ENCODE measurements at places on chromosomes 2 and 18.
A peak's percentile ranks its signal among the peaks of the same experiment; 100 is the strongest.

DNA sequence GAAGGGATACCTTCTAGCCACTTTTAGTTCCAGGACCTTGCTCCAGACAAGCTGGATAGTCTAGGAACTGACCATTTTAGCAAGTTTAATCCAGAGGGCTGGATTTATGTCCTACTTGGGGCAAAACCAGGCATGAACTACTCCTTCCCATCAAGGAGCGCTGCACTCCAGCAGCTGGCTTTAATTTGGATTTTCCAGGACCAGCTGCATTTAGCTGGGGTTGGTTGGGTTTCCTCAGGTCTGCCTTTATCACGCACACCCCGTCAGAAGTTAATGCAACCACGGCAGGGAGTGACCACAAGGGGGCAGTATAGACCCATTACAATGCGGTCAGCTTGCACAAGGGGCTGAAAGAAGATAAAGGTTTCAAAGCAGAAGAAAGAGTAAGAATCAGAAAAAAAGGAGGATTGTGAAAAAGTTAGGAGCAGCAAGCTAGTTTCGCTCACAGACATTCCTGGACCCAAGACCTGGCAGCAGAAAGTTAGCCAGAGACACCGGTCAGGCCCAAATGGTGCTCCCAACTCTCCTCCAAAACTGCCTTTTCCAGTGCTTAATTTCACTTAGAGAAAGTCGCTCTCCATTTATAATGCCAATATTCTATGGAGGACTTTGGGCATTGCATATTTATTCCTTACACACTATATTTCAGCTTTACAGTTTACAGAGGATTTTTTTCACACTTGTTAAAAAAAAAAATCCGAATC, 40.1 kb downstream of the SLC4A1AP start:
- DNase-seq: peak; percentile 88

GRCh38 chr18:28063926-28064325, 113.0 kb downstream of the CDH2 start:
- DNase-seq: no peak

DNA sequence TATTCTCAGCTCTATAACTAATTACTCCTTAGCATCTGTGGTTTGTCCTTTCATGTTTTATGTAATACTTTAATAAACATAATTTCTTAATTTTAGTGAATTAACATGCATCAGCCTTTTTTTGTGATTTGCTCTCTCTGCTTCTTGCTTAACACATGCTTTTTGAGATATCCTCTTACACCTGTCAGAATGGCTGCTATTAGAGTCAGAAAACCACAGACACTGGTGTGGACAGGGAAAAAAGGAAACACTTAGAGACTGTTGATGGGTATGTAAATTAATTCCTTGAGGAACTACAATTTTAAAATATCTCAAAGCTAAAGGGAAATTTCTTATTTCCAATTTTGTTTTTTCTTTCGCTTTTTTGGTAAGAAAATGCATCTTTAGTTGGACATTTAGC, 549.0 kb downstream of the ZNF804A start:
- DNase-seq: no peak

GRCh38 chr2:224078656-224079055, 39.6 kb upstream of the SERPINE2 start:
- DNase-seq: no peak

DNA sequence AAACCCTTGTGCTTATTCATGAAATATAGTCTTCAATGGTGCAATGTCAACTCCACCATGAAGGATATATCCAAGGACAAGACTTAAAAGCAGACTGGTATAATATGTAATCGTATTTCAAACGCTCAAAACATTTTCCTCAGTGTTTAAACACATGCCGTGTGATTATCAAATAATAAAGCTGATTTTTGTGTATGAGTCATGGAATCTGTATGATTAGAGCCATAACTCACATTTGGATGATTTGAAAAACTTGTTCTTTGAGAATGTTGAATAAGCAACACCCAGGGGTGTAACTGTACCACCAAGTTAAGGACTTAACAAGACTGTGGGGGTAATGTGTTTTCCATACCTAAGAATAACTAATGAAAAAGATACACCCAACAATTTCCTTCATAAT, 215.3 kb downstream of the STK39 start:
- DNase-seq: no peak

DNA sequence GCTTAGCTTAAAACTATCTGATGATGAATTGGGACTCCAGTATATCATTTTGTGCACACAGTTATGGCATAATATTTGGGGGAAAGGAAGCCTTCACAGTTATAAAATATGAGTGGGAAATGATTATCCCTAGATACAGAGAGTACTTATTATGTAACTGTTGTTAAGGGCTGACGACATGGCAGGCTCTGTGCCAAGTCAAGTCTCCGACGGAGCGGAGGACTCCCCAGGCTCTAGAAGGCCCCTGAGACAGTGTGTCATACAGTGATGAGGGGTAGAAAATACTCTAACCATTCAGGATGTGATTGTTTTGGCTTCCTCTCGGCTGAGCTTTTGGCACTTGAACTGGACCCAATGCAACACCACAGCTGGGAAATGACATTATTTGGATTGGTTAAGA, 211.8 kb downstream of the SLC8A1 start:
- DNase-seq: no peak

GRCh38 chr2:105734762-105735538, 9.8 kb upstream of the NCK2 start:
- no peak for DNase-seq

- no peak for DNase-seq
Observed at GRCh38 chr2:97788986-97789644, 75.7 kb downstream of the ZAP70 start.

DNA sequence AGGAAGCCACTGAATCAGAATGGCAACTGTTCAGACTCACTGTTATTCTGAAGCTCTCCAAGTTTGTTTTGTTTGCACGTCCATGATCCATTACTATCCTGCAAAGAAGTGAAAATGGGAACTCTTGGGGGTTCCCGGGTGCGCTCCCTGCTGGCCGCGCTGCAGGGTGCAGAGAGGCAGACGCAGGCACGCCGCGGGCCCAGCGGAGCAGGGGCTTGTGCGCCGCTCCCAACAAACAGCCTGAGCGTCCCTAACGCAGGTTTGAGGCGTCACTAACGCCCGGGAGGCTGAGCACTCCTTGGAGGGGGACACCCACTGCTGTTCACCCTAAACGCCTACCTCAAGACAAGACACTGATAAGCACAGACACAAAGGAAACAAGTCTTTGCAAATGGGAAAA, 14.3 kb upstream of the PIEZO2 start:
- no peak for DNase-seq

- no peak for DNase-seq
Observed at GRCh38 chr2:203740871-203741281, 34.4 kb downstream of the CD28 start.

- no peak for DNase-seq
Observed at GRCh38 chr2:13686262-13686661, 946.3 kb upstream of the LRATD1 start.

DNA sequence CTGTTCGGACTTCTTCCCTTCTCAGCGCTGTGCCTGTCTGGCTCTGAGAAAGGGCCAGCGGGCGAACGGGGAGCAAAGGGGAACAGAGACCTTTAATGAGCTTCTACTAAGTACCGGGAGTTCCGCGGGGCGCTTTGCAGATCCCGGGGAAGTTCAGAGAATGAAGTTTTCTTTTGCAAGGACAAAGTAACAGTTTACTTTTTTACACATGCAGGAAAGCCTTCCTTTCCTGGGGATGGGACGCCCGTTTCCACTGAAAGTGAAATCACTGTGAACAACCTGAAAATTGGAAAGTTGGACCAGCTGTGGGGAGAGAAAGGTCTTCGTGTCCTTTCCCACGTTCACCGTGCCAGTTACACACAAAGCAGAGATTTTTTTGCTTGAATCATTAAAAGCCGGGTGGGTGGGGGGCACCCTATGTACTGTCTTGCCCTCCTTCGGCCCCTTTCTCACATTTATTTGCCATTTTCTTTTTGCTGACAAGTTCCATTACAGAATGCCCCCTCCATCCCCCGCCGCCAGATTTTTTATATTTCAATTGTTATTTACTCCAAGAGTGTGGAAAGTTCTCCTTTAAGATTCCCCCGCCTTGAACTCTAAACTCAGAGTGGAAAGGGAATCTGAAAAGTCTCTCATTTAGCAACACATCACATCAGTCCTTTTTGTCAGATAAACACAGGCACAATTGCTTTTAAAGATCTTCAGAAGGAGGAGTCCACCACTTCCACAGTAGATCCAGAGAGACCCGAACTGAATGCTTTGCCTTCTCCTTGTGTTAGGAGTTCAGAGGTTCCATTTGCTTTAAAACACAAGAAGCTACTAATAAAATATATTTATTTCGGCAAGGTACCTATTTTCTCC, 1.1 kb upstream of the FN1 start:
- DNase-seq: peak; percentile 41

GRCh38 chr2:33215983-33216382, 260.5 kb upstream of the RASGRP3 start:
- no peak for DNase-seq

- DNase-seq: no peak
Observed at GRCh38 chr2:228023619-228024018, 152.2 kb downstream of the DAW1 start.

GRCh38 chr2:144595686-144596072, 75.8 kb upstream of the ZEB2 start:
- DNase-seq: no peak

DNA sequence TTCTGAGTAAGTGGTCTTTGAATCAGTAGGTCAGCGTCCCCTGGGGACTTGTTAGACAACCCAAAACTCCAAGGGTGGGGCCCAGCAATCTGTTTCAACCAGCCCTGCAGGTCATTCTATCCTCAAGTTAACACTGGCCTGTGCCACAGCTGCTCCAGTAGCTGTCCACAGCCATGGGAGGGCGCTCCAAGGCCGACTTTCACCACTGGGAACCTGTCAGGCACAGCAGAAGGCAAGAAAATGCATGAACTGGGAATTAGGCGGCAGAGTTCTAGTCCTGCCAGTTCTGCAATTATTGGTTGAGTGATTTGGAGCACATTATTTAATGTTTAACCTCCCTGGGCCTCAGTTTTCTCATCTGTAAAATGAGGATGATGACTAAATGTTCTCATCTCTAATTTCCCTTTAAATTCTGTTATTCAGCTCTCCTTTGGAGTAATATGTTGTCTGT, 17.4 kb upstream of the MRPL33 start:
- DNase-seq: peak; percentile 84

GRCh38 chr2:168574856-168575630, 119.0 kb downstream of the CERS6 start:
- DNase-seq: no peak

DNA sequence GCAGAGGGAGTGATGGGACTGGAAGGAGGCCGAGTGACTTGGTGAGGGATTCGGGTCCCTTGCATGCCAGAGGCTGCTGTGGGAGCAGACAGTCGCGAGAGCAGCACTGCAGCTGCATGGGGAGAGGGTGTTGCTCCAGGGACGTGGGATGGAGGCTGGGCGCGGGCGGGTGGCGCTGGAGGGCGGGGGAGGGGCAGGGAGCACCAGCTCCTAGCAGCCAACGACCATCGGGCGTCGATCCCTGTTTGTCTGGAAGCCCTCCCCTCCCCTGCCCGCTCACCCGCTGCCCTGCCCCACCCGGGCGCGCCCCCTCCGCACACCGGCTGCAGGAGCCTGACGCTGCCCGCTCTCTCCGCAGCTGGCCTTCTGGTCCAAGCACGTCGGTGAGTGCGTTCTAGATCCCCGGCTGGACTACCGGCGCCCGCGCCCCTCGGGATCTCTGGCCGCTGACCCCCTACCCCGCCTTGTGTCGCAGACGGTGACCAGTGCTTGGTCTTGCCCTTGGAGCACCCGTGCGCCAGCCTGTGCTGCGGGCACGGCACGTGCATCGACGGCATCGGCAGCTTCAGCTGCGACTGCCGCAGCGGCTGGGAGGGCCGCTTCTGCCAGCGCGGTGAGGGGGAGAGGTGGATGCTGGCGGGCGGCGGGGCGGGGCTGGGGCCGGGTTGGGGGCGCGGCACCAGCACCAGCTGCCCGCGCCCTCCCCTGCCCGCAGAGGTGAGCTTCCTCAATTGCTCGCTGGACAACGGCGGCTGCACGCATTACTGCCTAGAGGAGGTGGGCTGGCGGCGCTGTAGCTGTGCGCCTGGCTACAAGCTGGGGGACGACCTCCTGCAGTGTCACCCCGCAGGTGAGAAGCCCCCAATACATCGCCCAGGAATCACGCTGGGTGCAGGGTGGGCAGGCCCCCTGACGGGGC, 4.6 kb downstream of the PROC start:
- no peak for DNase-seq

GRCh38 chr2:23091019-23091418, 294.0 kb upstream of the KLHL29 start:
- DNase-seq: no peak

- DNase-seq: no peak
Observed at GRCh38 chr2:98438190-98439133, 6.2 kb upstream of the INPP4A start.

Data from activated T-cell treated with anti-CD3 and anti-CD28 coated beads, Interleukin-2, amount 50 U/mL, for 24 hours (primary cell).